ENCODE measurements at places on chromosomes 6 and 20.

DNA sequence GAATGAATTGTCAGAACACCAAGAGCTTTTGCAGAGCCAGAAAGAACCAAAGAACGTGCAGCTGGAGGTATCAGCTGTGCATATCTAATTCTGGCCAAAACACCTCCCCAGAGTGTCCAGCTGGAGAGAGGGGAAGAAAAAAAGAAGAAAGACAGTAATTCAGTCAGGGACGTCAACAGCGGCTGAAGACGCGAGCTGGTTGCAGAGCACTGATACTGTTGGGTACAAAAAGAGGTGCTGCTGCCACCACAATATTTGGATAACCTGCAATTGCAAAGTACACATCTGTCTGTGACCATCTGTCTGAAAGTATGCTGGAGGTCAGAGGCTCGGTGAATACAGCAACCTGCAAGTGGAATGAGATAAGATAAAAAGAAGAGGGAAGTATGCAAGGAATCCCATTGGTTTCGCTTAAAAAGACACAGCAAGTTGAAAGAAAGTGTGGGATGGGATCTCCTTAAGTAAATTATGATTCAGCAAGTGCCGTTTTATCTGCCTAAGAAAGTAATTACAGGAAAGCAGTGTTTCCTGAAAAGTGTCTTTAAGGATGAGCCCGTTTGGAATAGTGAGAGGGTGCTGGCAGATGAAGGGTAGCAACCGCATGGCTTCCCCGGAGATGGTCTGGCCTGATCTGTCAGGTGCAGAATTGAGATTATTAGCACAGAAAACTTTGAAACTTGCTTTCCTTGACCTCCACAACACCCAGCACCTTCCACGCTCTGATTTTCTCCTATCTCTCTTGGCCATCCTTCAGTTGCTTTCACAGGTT is 189.9 kb upstream of the PRDM1 start:
- DNase-seq, result no peak

DNA sequence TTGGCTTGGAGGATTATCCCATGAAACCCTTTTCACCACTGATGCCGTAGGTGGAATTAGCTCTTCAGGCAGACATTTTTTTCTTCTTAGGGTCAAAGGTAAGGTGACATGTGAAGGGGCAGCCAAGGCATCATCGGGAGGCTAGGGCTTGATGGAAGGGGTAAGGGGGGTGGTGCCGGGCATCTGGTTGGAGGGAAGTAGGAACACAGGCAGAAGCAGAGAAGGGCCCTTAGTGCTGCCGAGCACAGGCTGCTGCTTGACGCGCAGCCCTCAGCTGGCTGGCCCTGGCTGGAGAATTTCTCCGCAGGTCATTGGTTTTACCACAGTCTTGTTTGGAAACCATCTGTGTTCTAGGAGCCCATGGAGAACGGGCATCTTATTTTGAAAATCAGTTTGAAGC is 54.7 kb downstream of the TRAF3IP2 start:
- no peak for DNase-seq

GRCh38 chr6:6897140-6897539 is 210.6 kb upstream of the RREB1 start:
- DNase-seq, result no peak

DNA sequence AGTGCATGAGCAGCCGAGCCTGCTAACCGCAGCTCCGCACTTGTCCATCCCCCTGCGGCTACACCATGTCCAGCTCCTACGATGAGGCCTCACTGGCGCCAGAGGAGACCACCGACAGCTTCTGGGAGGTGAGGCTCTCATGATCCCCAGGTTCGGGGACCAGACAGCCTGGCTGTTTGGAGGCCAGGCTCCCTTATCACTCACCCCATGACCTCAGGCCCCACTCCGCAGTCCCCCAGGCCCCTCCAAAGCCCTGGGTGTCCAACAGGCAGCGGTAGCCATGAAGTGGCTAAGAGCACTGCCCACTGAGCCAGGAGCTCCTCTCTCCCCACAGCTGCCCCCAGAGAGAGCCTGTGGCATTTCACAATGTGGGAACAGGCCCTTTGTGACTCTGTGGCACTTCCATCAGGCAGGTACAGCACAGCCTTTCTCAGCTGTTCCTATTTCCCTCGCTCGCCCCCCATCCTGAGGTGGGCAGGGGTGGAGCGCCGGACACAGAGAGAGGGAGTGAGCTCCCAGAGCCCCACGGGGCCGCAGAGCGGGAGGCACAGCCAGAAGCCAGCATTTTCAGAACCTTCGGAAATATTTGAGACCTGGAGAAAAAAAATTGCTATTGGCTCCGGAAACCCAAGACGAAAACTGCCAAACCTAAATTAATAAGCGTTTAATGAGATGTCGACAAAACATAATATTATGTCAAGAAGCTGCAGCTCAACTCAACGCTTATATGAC is 29.7 kb downstream of the SPDEF start:
- no peak for DNase-seq

GRCh38 chr6:166418691-166419143 is 36.0 kb upstream of the MPC1 start:
- no peak for DNase-seq

DNA sequence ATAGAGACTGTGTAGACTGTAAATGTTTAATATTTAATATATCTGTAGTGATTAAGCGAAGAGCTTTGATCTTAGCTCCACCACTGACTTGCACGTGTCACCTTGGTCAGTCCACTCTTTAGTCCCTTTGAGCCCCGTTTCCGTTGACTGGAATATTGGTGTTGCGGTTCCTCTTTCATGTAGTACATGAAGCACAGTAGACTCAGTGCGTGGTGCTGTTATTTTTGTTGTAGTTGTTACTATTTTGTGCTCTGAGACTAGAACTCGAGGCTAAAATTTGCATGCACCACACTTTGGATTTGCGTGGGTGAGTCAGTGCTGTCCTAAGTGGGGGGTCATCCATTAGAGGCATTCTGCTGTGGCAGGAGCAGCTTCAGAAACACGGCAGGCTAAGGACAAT is 291.4 kb downstream of the QKI start:
- DNase-seq, result no peak

DNA sequence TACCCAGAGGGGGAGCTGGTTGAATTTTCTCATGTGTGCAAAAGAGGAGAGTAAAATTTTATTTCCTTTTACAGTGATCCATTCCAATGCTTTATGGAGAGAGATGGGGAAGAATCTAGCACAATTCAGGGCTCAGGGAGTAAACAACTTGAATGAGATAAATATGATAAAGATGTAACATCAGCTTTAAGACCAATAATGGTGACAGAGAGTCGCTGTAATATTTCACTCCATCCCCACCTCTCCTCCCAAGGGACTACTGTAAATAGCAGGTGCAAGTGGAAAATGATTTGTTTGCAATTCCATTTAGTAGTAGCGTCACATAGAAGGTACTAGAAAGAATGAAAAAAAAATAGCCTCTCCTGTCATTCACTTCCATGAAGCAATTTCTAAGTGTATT is 4.8 kb downstream of the CRISP3 start:
- no peak for DNase-seq

- DNase-seq, result no peak
These were observed 293.8 kb downstream of the RFPL4B start for GRCh38 chr6:112640891-112641290.

GRCh38 chr6:8282380-8282779 is 153.0 kb downstream of the SLC35B3 start:
- DNase-seq, result no peak

DNA sequence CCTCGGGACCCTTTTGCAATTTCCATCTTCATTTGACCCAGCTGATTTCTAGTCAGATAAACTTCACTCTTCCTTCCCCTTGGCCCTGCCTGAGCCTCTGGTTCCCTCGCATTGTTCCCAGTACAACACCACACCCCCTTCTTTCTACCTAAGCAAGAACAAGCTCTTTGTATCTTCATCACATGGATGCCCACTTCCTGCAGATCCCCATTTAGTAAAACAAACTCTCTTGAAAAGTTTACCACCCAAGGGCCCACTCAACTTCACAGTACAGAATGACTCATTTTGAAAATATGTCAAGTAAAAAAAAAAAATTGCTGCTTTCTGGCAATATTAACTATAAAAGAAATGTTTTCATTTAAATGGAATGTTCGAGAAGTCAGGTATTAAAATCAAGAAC is 5.2 kb downstream of the FAXC start:
- peak; percentile 11 for DNase-seq

- DNase-seq, result no peak
These were observed 80.6 kb upstream of the CST7 start for GRCh38 chr20:24868396-24868927.

DNA sequence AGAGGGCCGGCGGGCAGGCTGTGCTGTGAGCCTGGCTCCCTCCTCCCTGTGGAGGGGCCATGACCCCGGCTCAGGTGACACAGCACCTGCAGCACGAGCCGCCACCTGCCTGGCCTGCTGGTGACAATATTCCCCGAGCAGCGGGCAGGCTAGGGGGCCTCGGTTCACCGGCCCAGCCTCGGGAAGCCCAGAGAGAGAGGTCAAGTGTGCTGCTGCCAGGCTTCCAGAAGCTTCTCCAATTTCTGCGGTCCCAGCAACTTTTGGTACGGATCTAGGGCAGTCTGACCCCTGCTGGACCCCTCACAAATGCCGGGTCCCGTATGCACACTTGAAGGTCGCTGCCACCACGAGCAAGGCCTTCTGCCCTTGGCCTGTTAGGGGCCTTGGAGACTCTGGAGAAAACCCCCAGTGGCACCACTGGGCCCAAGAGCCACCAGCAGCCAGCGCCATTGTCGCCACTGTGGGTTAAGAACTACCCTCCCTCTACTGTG is 38.6 kb upstream of the NOL4L start:
- no peak for DNase-seq

GRCh38 chr6:120096696-120097260 is 747.2 kb upstream of the MAN1A1 start:
- DNase-seq, result no peak

DNA sequence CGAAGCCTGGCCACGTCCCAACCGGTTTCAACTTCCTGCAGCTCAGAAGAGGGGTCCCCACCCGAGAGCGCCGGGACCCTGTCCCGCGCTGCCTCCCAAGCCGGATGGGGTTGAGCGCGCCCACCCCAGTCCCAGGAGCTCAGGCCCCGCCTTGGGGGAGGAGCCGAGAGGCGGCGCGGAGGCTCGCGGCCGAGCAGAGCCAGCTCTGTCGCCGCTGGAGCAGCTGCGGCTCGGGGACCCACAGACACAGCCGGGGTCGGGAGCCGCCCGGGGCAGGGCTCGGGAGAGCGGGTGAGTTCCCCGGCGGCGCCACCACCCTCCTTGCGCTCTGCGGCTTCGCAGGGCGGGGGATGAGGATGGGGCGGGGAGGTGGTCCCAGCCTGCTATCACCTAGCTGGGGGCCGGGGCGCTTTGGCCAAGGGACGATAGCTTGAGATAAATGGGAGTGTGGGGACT is at the start of gene PPP1R16B:
PPP1R16B (plus strand) TSS at position 196 of the 456 bp plus-strand sequence. CDS start 30,229 bp downstream, outside the sequence.
- no peak for DNase-seq

DNA sequence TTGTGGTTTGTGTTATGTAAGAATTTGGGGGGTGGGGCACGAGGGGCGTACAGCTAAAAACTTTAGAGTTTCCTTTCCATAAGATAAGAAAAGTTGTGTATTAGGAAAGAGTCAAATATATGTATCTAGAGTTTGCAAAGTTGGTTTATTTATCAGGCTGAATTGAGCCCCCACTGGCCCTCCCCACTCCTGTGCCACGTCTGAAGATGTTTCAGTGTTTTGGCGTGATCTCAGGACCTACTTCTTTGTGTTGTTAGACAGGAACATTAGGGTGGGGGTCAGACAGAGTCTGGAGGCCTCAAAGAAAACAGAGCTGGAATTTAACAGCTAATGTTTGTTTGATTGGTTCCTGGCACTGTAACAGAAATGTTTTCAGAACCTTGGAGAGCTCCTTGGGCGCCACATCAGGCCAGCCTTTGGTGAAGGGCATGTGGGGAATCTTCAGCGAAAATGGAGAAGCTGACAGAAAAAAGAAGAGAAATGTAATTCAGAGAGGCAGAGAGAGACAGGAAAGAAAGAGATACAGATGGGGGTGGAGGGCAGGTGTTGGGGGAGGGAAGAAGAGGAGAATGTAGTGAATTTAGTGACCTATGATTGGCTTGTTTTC is 674 bp downstream of the NRSN1 start:
- DNase-seq, result no peak

DNA sequence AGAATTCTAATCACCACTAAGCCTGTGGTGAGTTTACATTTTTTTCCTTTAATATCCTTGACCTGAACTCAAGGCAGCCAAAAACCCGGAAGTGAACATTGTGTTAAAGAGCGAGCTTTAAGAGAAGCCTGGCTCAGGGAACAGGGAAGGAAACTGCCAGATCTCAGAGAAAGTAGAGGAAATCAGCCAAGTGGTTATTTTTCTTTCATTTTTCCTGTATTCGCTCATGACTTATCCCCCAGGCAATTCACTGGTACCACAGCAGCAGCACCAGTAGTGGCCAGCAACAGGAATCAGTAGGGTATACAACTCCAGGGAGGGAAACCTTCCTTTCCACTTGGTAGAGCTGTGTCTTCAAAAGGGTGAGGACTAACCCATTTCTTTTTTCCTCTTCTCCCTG is 89.6 kb upstream of the HMGCLL1 start:
- no peak for DNase-seq

DNA sequence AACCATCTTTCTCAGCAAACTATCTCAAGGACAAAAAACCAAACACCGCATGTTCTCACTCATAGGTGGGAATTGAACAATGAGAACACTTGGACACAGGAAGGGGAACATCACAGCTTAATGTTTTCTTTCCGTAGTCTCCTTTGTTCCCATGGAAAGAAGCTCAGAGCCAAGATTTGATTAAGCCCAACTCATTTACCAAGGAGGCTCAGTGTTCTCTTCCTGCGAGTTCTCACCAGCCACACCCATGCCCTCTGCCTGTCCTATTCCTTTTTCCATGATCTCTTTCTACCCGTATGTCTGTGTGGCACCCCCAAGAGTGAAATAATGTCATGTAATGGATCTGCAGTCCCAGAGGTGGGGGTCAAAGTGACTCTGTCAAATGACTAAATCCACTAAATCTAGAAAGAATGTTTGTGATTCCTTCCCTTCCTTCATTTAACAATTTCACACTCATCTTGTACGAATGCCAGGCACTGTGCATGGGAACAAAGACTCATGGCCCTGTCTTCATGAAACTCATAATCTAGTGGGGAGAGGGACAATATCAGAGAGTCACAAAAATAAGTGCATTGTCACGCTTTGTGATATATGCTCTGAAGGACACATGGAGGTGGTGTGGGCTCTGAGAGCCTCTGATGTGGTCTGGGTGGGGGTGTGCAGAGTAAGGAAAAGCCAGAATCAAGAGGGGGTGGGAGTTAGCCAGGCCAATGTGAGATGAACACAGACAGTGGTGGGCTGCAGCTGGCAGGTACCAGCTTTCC is 292.1 kb downstream of the CDC5L start:
- DNase-seq, result no peak

GRCh38 chr6:116158641-116159040 is 32.7 kb upstream of the COL10A1 start:
- DNase-seq, result no peak

GRCh38 chr6:16043171-16044135 is 85.4 kb upstream of the MYLIP start:
- DNase-seq, result no peak

- DNase-seq, result no peak
These were observed 34.2 kb upstream of the SRPK1 start for GRCh38 chr6:35955071-35955470.

DNA sequence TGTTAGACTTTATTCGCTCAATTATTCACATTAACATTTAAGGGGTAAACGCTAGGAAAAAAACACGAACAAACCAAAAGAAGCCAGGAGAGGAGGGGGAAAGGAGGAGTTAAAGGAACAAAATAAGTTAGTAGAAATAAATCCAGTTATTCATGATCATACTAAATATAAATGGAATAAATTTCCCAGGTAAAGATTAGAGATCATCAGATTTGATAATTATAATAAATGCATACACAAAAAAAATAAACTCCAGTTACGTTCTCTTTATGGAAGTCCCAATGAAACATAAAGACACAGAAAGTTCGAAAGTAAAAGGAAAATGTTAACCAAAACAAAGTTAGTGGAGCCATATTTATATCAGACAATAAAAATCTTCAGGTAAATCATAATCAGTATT is 568.7 kb upstream of the NOX3 start:
- no peak for DNase-seq
